ENCODE measurements at places on chromosomes 2 and 18. TPM values are rescaled to one million over a fixed set of nuclear protein-coding genes. Genes with fewer than 3 reads are reported as not detected.

Gene PUS10
- 5.7 TPM for total RNA-seq

Gene TUBB8B
- not detected for total RNA-seq

Gene CDK15
- 33.0 TPM for total RNA-seq

Gene ITGA4
- 20.6 TPM for total RNA-seq

Gene NEU2
- not detected for total RNA-seq

Gene OR6B2
- total RNA-seq = not detected

DNA sequence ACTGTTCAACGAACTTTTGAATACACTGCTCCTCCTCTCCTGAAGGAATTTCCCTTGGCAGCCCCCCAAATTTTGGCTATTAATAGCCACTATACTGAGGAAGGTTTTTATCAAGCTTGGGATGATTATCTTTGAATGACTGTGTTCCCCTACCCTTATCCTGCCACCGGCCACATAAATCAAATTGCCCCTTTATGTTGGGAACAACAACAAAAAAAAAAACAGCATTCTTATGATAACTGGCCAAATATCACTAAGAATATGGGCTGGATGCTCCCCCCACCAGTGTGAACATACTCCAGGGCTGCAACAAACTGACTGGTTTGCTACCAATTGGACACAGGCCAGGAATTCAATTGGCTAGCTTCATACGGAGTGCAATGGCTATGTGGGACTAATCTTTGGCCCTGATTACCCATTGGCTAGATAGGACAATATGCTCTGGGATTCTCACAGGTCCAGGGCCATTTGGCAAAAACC lies 20.6 kb downstream of the DUSP11 start:
- peak; percentile 58 for DNase-seq
- H3K36me3 ChIP-seq = peaks cover 39% of the 10 kb centered on the region
- H3K27ac ChIP-seq = no peak overlapping the region
- H3K4me3 ChIP-seq = no peak overlapping the region
- peaks cover 4% of the 10 kb centered on the region for H3K4me1 ChIP-seq

GRCh38 chr2:182941121-182941722 lies 74.8 kb upstream of the FRZB start:
- peaks cover 15% of the 10 kb centered on the region for H3K36me3 ChIP-seq
- no peak overlapping the region for H3K4me3 ChIP-seq
- H3K4me1 ChIP-seq = peaks cover 4% of the 10 kb centered on the region

DNA sequence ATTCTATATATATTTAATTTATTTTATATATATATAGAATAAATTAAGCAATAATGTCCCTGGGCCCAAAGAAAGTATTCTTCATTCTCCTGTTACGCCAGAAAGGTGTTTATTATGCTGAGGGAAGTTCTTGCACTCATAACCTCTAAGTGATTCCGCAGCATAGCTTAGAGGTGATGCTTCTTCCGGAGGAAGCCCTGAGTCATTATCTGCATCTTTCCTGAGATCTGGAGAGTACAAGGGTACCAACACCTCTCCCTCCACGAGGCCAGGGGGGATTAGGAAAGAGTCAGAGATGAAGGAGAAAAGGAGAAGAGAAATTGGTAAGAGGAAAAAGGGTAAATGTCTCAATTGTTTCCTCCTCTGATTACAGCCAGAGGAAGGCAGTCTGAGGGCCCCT lies 43.1 kb upstream of the RTN4 start:
- H3K27ac ChIP-seq = peak overlapping the region; percentile 21
- peak; percentile 93 for DNase-seq
- H3K4me3 ChIP-seq = no peak overlapping the region

DNA sequence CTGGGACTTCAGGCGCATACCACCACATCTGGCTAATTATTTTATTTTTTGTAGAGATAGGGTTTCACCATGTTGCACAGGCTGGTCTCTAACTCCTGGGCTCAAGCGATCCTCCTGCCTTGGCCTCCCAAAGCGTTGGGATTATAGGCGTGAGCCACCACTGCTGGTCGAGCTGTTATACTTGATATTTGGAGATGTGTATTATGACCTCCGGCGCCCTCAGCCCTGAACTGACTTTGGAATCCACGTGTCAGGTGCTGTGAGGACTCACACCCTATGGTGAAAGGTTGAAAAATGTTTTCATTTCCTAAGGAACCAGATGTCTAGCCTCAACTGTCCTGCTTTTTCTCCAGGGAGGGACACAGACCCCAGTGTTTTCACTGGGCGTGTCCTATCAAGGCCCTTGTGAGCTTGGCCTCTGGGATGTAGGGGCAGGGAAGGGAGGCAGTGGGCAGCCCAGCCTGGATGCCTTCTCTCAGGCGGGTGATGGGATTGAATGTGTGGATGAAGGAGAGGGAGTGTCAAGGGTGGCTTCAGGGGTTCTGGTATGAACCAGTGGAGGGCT lies 56.4 kb upstream of the HAAO start:
- H3K4me3 ChIP-seq = no peak overlapping the region
- no peak for DNase-seq
- peaks cover 18% of the 10 kb centered on the region for H3K4me1 ChIP-seq
- no peaks in the 10 kb centered on the region for H3K36me3 ChIP-seq
- no peak overlapping the region for H3K27ac ChIP-seq

DNA sequence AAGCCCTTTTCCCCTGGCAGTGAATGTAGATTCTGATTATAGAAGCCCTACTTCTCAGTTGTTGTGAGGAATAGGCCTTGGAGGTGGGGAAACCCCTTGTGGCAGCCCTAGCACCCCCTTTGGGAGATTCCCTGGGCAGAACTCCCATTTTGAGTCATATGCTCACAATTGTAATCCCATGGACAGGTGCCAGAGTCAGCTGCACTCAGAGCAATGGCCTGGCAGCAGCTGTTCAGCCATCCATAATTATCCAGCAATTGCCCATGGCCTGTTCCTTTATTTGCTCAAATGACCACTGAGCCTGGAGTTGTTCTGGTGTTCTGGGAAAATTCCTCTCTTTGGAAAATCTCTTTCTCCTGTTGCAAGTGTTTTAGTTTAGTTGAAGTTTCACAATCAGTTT lies 71.7 kb downstream of the PTRHD1 start:
- 0 out of 2 replicates have a peak, but pooled peaks cover 1% of the 10 kb centered on the region for H3K36me3 ChIP-seq
- no peak overlapping the region for H3K27ac ChIP-seq
- no peak overlapping the region for H3K4me3 ChIP-seq
- peaks cover 2% of the 10 kb centered on the region for H3K4me1 ChIP-seq
- no peaks in the 10 kb centered on the region for H3K27me3 ChIP-seq

DNA sequence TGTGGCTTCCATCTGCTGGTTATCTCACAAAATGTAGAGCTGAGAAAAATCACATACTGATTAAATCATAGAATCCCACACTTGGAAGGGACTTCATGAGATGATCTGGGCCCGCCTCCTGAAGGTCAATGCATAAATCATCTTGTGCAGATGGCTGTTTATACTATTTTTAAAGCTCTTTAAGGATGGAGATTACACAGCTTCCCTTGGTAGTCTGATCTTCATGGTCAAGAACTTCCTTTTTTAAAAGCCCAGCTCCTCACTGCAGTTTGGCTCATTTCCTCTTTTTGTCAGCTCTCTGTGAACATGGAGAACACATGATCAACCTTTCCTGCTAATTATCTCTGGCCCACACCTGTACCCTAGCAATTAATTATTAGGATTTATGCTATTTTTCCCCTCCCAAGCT lies 25.9 kb downstream of the GCG start:
- H3K27ac ChIP-seq = no peak overlapping the region
- H3K4me1 ChIP-seq = peaks cover 5% of the 10 kb centered on the region
- no peaks in the 10 kb centered on the region for H3K36me3 ChIP-seq
- H3K27me3 ChIP-seq = peaks cover 2% of the 10 kb centered on the region
- DNase-seq = peak; percentile 34

GRCh38 chr18:57197261-57197660 lies 50.4 kb downstream of the BOD1L2 start:
- H3K27me3 ChIP-seq = no peaks in the 10 kb centered on the region
- no peak overlapping the region for H3K27ac ChIP-seq
- H3K4me3 ChIP-seq = no peak overlapping the region

GRCh38 chr2:11024259-11024645 lies 112.5 kb downstream of the KCNF1 start:
- DNase-seq = no peak
- H3K27me3 ChIP-seq = peaks cover 19% of the 10 kb centered on the region
- no peak overlapping the region for H3K27ac ChIP-seq
- H3K36me3 ChIP-seq = no peaks in the 10 kb centered on the region

DNA sequence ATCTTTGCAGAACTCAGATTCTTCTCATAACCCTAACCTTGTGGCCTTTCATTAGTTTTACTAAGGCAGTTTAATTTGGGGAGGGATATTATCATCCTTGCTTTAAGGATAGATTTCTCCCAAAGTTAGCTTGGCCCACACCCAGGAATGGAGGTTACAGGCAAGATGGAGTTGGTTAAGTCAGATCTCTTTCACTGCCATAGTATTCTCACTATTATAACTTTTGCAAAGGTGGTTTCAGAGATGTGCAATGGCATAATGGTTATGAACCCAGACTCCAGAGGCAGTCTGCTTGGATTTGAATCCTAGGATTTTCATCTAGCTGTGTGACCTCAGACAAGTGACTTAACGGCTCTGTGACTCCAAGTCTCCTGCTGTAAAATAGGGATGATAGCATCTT lies 48.7 kb upstream of the NDUFV2 start:
- H3K27ac ChIP-seq = no peak overlapping the region
- peaks cover 3% of the 10 kb centered on the region for H3K4me1 ChIP-seq
- H3K27me3 ChIP-seq = no peaks in the 10 kb centered on the region

DNA sequence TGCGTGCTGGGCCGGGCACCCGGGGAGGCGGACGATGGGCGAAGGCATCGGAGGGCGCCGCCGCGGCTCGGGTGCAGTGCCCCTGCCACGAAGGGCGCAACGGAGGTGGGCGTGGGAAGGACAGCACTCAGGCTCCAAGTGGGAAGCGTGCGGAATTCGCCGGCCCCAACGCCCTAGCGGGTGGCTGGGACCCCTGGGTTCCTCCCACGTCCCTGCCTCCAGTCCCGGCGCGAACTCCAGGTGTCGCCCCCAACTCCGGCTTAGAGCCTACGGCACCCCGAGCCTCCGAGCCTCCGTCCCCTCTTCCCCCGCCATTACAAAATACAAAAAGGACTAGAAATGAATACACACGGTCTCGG lies 1.3 kb downstream of the CYP27C1 start:
- H3K36me3 ChIP-seq = no peaks in the 10 kb centered on the region
- peaks cover 4% of the 10 kb centered on the region for H3K4me1 ChIP-seq
- H3K27ac ChIP-seq = no peak overlapping the region
- H3K27me3 ChIP-seq = peaks cover 54% of the 10 kb centered on the region
- peak overlapping the region; percentile 27 for H3K4me3 ChIP-seq

GRCh38 chr18:36526611-36527010 lies 229.1 kb downstream of the FHOD3 start:
- H3K4me3 ChIP-seq = no peak overlapping the region
- peak; percentile 52 for DNase-seq
- no peak overlapping the region for H3K27ac ChIP-seq
- no peaks in the 10 kb centered on the region for H3K27me3 ChIP-seq

GRCh38 chr2:176642074-176642473 lies 372.8 kb downstream of the MTX2 start:
- peaks cover 22% of the 10 kb centered on the region for H3K27me3 ChIP-seq
- no peaks in the 10 kb centered on the region for H3K4me1 ChIP-seq
- H3K27ac ChIP-seq = no peak overlapping the region
- H3K36me3 ChIP-seq = no peaks in the 10 kb centered on the region
- peak; percentile 51 for DNase-seq

DNA sequence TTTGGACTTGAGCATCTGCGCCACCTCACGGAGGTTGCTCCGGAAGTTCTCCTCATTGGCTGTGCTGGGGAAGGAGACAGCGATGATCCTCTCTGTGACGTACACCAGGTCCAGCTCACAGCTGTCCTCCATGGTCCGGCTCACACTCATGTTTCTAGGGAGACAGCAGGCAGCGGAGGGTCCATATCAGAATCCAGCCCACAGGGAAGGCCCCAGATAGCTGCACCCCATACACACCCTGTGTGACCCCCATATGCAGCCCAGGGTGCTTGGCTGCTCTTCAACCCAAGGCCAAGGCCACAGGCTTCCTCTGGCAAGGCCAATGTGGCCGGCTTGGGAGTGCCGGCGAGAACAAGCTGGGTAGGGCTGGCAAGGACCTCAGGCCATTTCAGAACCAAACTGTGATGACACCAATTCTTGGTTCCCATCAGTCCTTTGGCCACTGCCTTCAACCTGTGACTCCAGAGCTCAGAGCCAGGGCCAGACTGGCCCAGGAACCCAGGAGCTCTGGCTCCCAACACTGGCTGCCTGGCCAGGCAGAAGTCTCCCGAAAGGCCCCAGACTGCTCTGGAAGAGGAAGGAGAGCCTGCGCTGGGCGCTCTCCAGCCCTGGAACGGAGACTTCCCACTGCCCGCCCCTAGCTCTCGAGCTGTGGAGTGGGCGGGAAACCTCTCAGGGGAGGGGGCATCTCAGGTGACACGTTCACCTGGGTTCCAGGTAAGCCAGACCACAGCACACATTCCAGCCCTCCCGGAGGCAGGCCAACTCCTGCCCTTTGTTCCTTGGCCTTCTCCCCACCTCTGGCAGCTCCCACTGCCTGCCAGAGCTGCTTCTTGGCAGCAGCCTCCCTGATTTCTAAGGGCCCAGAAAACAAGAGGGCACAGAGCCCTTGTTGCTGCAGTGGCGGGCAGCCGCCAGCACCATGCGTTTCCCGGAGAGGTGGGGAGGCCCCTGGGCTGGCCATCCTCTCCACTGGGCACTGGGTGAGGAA lies 104.7 kb downstream of the TNS1 start:
- no peak overlapping the region for H3K27ac ChIP-seq
- no peak for DNase-seq
- H3K4me3 ChIP-seq = no peak overlapping the region
- H3K36me3 ChIP-seq = peaks cover 44% of the 10 kb centered on the region
- peaks cover 29% of the 10 kb centered on the region for H3K4me1 ChIP-seq

DNA sequence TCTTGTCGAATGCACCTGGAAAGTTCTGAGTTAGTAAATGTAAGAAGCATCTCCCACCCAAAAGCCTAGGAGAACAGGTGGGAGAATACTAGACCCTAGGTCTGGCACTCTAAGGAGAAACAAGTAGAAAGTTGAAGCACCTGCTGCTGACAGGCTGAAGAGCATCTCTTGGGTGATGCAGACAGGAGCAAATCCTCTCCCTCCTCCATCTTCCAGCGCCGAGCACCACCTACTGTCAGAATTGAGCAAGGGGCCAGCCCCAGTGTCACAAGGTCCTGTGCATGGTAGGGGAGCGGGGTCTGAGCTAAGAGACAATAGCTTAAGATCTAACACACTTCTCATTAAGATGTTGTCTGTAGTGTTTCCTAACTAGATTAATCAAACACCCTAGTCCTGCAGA lies 52.9 kb downstream of the HK2 start:
- H3K4me3 ChIP-seq = no peak overlapping the region
- no peaks in the 10 kb centered on the region for H3K27me3 ChIP-seq
- H3K36me3 ChIP-seq = peaks cover 76% of the 10 kb centered on the region
- no peak for DNase-seq

GRCh38 chr2:128091726-128092080 lies 703 bp downstream of the UGGT1 start:
- H3K4me3 ChIP-seq = peak overlapping the region; percentile 92
- H3K4me1 ChIP-seq = no peaks in the 10 kb centered on the region
- H3K27ac ChIP-seq = peak overlapping the region; percentile 71
- peaks cover 2% of the 10 kb centered on the region for H3K36me3 ChIP-seq
- DNase-seq = peak; percentile 31

- H3K4me1 ChIP-seq = peaks cover 10% of the 10 kb centered on the region
- H3K4me3 ChIP-seq = peak overlapping the region; percentile 75
- no peaks in the 10 kb centered on the region for H3K36me3 ChIP-seq
Observed at GRCh38 chr2:108534584-108535356, 500 bp downstream of the LIMS1 start.
